ENCODE measurements at places on chromosomes 3 and 15.

GRCh38 chr15:34046471-34047145 is 7.6 kb upstream of the AVEN start:
- no peak for DNase-seq

- no peak for DNase-seq
Observed at GRCh38 chr3:24952388-24952787, 457.7 kb upstream of the THRB start.

DNA sequence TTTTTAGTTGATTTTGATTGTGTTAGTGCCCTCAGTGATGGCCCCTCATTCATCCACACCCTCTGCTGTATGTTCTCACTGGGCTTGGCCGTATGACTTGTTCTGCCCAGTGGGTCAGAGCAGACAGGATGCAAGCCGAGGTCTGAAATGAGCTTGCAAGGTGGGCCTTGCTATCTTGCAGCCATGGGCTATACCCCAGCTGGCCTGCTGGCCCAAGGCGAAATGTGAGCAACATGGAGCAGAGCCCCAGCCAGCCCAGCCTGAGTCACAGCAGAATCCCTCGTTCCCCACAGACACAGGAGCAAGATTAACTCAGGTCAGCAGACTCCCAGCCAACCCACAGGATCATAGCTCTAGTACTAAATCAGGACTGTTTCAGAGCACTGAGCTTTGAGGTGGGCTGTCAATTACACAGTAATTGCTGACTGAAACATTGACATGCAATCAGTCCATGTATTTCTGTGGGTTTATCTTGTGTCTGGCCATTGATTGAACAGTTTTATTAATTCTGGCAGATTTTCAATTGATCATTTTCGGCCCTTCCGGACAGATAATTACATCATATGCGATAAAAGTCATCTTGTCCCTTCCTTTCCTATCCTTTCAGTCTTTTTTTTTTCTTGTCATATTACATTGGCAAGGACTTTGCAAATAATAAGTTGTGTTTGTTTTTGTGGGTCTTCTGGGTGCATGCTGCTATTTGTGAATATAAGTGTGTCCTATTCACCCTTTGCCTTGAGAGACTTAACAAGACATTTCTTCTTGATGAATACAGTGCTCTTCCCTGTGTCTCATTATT is 27.1 kb downstream of the KLF15 start:
- no peak for DNase-seq

DNA sequence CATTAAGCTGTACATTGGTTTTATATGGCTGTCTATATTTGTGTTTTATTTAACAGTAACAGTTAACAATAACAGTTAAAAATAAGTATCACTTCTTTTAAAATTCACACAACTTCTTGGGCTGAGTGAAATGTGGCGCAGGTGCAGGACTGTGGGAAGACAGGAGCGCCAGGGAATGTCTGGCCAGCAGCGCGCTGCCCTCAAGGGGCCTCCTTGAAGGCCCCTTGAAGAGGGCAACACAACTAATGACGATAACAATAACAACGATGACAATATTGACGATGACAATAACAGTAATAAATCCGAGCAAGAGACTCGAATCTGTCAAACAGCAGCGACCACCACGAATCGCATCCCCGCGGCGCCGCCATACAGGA is 411 bp upstream of the PPP2R3A start:
- DNase-seq: no peak

DNA sequence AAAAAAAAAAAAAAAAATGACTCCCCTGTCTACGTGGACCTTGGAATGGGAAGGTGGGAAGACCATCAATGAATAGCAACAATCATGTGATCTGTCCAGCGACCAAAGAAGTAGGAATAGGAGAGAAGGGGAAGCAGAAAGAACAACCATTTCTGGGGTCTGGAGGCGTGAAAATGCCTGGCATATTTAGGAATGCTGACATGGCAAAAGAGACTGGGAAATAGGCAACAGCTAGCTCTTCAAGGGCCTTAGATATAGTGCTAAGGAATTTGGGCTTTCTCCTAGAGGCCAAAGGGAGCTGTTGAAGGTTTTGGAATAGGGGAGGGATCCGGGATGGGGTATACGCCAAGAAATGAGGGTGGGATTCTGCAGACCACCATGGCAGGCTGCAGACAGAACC is 5.9 kb downstream of the SLC22A13 start:
- no peak for DNase-seq

GRCh38 chr3:124358156-124358555 is 366.2 kb upstream of the ROPN1 start:
- no peak for DNase-seq

- no peak for DNase-seq
Observed at GRCh38 chr15:60649845-60650548, 171.1 kb upstream of the ICE2 start.

DNA sequence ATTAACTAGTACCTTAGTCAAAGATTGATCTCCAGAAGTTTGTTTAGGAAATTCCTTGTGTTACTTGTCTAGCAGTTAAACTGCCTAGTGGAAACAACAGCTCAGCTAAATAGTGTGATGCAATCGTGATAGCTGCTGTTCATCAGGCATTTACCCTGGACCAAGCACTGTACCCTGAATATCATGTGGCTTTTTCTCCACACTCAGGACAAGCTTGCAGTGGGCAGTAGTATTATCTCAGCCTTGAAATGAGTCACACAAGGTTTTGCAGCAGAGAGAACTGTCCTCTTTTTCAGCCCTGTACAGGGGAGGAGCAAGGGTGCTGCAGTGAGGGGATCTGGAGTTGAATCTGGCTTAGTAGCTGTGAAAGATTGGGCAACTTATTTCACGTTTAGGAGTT is 208.4 kb downstream of the TP63 start:
- DNase-seq: no peak

DNA sequence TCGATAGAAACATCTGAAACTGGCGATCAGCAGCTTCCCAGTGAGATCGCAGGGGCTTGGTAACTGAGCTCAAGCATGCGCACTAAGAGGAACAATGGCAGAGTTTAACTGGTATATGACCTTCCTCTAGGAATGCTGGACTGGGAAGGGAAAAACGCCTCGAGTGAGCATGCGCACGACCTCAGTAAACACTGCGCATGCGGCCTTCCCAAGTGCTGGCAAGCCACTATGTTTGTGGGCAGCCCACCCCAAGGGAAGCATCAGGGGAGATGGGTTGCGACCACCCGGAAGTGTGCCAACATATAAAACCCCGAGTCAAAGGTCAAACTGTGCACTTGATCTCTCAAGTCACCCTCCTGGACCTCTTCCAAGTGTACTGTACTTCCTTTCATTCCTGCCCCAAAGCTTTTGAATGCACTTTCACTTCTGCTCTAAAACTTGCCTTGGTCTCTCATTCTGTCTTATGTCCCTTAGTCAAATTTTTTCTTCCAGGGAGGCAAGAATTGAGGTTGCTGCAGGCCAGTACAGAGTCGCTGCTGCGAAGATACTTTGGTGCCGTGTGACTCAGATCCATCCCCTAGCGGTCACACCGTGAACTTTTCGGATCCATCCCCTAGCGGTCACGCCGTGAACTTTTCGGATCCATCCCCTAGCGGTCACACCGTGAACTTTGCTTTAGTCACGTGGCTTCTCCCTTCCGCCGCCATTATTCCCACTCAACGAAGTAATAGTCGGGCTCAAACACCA is 243.3 kb downstream of the FAM43A start:
- no peak for DNase-seq

GRCh38 chr15:95032156-95032555 is 800.8 kb downstream of the MCTP2 start:
- no peak for DNase-seq

DNA sequence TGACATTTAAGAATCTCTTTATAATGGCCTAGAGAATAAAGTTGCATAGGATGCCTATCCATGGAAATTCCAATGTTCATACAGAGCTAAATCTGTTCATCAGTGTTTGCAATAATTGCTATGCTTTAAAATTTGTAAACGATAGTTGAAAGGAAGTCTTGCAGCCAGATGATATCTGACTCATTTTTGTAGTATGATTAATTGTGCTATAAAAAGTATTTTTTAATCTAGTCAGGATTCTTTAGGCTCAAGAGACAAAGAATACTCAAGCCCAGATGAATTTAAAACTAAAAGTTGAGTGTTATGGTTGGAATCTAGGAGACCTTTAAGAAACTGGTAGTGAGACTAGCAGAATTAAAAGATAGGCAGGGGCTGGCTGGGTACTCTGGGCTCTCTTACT is 50.5 kb downstream of the SUCNR1 start:
- no peak for DNase-seq

- no peak for DNase-seq
Observed at GRCh38 chr3:183532620-183533411, 22.7 kb downstream of the KLHL6 start.

GRCh38 chr3:73933585-73933984 is 308.8 kb upstream of the PDZRN3 start:
- no peak for DNase-seq

DNA sequence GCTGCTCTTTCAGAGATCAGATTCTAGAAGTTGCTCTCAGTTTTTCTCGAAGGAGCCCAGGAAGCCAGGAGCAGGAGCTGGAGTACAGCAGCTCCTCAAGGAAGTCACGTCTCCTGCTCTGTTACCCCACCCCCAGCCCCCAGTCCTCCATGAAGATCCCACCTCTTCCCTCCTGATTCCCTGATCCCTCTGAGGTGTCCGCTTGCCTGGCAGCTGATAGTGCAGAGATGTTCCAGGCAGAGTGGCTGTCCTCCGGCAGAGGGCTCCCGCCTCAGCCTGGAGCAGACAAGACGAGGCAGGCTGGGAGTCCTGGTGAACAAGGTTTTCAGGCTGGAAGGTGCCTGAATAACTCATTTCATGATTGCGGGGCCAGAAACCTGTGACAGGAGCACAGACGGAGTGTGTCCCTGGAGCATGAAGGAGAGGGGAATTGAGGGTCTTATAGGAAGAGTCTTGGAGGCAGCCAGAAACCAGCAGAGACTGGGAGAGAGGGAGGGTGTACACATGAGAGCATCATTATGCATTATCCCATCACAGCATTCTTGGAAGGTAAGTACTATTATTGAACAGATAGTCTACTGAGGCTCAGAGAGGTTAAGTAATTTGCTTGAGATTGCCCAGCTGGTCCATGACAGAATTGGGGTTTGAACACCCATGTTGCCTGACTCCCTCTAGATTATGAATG is 1.2 kb downstream of the HRH1 start:
- DNase-seq: peak; percentile 62

GRCh38 chr3:35659768-35660167 is 20.4 kb downstream of the ARPP21 start:
- no peak for DNase-seq

GRCh38 chr15:42628761-42629160 is 53.4 kb downstream of the STARD9 start:
- no peak for DNase-seq

GRCh38 chr15:87716422-87716821 is 540.1 kb downstream of the NTRK3 start:
- DNase-seq: no peak

GRCh38 chr3:49967291-49967690 is 27.3 kb downstream of the RBM6 start:
- DNase-seq: no peak

- DNase-seq: no peak
Observed at GRCh38 chr3:42256135-42256819, 9.7 kb downstream of the CCK start.

DNA sequence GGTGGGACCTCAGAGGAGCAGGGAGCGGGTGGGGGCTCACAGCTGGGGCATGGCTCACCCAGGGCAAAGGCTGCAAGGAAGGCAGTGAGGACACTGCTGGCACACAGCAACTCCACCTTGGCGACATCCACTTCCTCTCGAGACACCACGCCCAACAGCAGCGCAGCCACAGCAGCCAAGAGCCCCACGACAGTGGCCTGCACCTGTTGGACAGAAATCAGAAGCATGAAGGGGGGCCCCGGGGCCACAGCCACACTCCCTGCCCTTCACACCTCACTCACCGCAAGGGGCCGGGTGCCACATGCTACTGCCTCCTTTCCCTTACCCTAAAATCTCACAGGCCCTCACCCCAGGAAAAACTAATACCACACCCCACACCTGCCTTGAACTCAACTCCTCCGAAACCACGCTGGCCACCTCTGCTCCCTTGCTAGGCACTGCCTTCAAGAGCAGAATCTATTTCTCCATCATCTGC is 57.3 kb downstream of the ROPN1B start:
- no peak for DNase-seq

GRCh38 chr15:93072411-93073394 is 16.3 kb downstream of the RGMA start:
- DNase-seq: peak; percentile 85

DNA sequence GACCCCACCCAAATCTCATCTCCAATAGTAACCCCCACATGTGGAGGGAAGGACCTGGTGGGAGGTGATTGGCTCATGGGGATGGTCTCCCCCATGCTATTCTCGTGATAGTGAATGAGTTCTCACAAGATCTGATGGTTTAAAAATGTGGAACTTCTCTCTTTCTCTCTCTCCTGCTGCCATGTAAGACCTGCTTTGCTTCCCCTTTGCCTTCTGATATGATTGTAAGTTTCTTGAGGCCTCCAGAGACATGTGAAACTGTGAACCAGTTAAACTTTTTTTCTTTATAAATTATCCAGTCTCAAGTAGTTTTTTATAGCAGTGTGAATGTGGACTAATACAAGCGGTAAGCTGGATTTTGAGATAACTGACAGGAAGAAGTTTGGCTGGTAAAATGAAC is 60.3 kb upstream of the MBNL1 start:
- no peak for DNase-seq

- DNase-seq: no peak
Observed at GRCh38 chr3:138854204-138854603, 19.5 kb upstream of the PIK3CB start.

- DNase-seq: no peak
Observed at GRCh38 chr3:157310329-157311052, 126.2 kb upstream of the PTX3 start.
